Nucleus accumbens (tissue), 56 donors: ENCODE measurements at places on chromosomes 6 and 20.

- no peak for DNase-seq
These were observed 343.4 kb downstream of the KIF16B start for GRCh38 chr20:16229813-16230212.

DNA sequence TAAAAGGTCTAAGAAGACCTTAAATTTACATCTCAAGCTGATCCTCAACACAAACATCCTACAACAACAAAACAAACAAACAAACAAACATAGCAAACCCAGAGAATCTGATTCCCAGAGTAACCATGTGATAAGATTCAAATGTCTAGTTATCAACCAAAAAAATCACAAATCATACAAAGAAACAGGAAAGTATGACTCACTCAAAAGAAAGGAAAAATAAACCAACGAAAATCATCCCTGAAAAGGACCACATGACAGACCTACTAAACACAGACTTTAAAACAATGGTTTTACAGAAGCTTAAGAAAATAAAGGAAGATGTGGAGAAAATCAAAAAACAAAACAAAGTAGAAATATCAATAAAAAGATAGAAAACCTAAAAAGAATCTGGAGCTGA lies 18.1 kb downstream of the VNN1 start:
- no peak for DNase-seq

DNA sequence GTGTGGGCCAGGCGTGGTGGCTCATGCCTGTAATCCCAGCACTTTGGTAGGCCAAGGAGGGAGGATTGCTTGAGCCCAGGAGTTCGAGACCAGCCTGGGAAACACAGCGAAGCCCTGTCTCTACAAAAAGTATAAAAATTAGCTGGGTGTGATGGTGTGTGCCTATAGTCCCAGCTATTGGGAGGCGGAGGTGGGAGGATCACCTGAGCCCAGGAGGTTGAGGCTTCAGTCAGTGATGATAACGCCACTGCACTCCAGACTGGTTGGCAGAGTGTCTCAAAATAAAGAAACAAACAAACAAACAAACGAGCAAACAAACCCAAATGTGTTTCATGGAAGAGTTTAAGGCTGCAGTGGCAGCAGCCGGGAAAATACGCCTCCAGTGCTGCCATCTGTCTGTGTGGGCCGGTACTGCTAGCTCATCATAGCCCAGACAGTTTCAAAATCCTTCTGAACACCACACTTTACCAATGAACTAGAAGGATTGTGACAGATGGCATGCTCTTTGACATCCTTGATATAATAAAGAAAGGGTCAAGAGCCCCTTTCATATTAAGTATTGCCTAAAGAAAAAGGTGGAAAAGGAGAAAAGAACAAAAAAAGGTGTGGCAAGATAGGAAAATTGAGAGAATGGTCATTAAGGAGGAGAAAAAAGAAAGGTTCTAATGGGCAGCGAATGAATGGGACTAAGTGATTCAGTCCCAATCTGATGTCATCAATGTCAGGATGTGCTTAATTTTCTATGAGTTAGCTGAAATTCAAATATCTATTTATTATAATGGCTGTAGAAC lies 298.6 kb downstream of the SYNE1 start:
- DNase-seq, result no peak

GRCh38 chr6:24394780-24395437 lies 7.8 kb upstream of the MRS2 start:
- DNase-seq, result no peak

- DNase-seq, result no peak
These were observed 16.9 kb upstream of the GSTA4 start for GRCh38 chr6:53011979-53012378.

DNA sequence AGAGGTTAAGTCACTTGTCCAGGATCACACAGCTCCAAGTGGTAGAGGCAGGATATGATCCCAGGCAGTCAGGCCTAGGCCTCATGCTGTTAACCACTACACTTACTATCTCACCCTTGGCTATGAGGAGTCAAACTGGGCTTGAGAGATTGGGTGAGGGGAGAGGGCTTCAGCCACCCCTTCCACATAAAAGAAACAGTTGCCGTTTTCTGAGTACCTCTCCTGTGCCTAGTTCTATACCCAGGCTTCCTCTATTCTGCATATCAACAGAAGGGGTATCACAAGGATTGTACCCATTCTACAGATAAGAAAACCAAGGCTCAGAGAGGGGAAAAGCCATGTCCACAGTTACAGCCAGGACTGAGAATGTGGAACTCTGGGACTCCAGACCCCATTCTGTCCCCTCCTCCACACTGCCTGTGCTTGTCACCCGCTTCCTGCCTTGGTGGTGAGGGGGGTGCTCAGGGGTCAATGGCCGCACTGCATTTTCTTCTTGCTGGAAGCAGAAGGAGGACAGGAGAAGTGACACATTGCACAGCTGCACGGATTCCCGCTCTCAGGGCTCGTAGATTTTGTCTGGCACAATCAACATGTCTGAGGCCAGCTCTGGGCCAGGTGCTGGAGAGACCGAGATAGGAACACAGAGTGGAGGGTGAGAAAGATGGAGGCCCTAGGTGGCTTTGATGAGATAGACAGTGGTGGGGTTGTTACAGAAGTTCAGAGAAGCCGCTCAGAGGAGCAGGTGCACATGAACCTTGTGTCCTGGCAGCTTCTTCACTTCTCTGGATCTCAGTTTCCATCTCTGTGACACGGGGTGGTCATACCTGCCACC lies 108.4 kb upstream of the PTPN1 start:
- DNase-seq, result no peak
